Stimulated activated CD4-positive, alpha-beta T cell treated with anti-CD3 and anti-CD28 coated beads, Interleukin-12 subunit alpha, Interleukin-12 subunit beta, amount 100 ng/mL, for 48 hours (primary cell): ENCODE measurements at places on chromosomes 2 and 18.

DNA sequence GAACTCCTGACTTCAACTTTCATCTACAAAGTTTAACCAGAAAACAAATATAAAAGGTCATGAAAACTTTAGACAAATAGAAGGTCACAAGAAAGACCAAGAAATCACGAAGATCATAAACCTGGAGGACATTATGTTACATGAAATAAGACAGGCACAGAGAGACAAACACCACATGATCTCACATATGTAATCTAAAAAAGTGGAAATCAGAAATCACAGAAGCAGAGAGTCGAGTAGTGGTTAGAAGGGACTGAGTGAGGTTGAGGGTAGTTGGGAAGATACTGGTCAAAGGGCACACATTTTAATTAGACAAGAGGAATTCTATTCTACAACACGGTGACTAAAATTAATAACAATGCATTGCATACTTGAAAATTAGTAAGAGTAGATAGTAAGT is 1.4 kb downstream of the GCFC2 start:
- DNase-seq = no peak

DNA sequence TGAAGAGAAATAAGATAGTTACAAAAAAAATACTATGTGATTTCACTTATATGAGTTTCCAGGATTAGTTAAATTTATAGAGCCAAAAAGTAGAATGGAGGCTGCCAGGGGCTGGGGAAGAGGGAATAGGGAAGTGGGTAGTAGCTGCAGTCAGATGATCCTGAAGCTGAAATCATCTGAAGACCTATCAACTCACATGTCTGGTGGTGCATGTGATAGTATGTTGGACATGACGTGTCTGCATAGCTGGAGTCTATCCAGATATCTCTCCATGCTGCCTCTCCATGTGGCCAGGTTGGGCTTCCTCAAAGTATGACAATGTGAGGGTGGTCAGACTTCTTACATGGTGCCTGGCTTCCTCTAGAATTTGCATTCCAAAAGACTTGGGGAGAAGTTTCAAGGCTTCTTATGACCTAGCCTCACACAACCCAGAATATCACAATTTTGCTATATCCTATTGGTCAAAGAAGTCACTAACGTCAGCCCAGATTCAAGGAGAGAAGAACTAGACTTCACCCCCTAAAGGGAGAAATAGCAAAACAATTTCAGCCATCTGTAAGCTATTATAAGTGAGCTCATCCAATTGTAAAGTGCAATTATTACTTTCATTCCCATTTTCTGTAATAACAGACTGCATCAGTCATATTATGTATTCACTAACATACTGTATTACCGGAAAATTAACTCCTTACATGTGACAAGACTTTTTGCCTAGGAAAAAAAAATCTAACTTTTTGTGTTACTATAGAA is 14.0 kb upstream of the ZNF396 start:
- no peak for DNase-seq

DNA sequence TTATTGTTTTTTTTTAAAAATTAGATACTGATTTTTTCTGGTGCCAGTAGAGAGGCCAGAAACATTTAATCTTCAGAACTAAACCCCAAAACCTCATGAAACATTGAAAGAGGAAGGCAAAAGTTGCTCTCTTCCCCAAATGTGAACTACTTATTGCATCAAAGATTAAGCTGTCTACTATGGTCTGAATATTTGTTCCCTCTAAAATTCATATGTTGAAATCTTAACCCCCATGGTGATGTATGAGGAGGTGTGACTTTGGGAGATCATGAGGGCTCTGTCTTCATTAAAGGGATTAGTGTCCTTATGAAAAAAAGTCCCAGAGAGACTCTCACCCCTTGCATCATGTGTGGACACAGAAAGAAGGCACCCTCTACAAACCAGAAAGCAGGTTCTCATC is 28.2 kb upstream of the SLC8A1 start:
- no peak for DNase-seq

DNA sequence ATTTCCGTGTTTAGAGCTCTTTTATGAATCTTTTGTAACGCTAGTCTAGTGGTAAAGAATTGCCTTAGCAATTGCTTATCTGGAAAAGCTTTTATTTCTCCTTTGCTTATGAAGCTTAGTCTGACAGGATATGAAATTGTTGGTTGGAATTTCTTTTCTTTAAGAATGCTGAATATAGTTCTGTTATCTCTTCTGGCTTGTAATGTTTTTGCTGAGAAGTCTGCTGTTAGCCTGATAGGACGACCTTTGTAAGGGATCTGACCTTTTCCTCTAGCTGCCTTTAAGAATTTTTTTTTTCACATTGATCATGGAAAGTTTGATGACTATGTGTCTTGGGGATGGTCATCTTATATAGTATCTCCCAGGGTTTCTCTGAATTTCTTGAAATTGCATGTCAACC is 101.1 kb downstream of the TRABD2A start:
- no peak for DNase-seq

DNA sequence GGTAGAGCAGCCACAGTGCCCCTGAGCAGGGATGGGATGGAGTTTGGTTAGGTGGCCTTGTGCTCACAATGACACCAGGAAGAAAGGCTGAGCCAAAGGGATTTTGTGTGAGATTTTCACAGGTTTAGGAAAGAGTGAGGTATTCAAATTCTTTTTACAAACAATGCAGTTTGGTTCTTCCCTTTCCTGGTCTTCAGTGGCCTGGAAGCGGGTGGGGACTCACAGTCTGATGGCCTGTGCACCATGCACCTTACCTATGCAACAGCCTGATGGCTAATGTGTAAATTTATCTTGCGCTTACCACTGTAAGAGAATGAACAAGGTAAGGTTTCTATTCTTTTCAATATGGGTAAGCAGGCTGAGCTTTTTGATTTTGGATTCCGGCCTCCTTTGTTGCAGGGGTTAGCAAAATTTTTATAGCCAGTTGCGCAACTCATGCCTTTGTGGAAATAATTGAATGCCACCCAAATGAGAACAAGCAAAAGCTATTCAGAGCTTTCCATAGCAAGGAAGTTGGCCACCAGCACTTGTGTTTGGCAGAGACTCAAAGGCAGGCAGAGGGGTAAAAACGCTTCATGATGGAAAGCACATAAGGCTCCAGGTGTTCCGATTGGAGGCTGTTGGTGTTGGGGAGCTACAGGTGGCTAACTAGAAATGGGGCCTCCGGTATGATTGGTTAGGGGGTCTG is 23.8 kb upstream of the IL1R2 start:
- DNase-seq = no peak

DNA sequence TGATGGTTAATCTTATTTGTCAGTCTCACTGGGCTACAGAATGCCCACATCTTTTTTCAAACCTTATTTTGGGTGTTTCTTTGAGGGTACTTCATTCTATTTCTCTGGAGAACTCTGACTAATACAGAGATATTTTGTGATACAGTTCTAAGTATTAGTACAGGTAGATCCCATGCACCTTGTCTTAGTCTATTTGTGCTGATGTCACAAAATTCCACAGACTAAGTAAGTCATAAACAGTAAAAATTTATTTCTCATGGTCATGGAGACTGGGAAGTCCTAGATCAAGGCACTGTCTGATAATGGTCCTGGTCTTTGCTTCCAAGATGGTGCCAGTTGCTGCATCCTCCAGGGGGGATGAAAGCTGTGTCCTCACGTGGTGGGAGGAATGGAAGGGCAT is 68.6 kb upstream of the EPHA4 start:
- DNase-seq = no peak

- no peak for DNase-seq
These were observed 155.3 kb downstream of the GFPT1 start for GRCh38 chr2:69231612-69232277.

GRCh38 chr18:22102953-22103646 is 66.3 kb upstream of the GATA6 start:
- no peak for DNase-seq

DNA sequence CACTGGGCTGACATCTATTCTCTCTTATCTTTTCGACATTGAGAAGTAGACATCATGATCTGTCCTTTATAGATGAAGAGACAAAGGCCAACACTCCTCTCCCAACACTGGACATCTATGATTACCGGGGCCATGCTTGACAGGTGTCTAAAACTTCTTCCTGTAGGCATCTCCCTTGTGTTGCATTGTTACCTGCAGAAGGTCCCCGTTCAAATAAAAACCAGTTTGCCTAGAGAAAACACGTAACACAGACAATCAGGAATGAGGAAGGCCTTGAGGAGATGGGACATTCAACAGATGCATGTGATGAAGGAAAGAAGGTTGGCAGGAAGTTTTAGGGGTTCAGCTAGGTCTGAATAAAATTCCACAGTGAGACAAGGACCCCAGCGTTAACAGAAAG is 70.8 kb upstream of the ST8SIA3 start:
- no peak for DNase-seq

- DNase-seq = no peak
These were observed 97.5 kb upstream of the CD302 start for GRCh38 chr2:159895258-159896065.

- DNase-seq = no peak
These were observed 18.6 kb downstream of the PRKD3 start for GRCh38 chr2:37306024-37306423.

- no peak for DNase-seq
These were observed 143.9 kb downstream of the L3MBTL4 start for GRCh38 chr18:6270771-6271216.

DNA sequence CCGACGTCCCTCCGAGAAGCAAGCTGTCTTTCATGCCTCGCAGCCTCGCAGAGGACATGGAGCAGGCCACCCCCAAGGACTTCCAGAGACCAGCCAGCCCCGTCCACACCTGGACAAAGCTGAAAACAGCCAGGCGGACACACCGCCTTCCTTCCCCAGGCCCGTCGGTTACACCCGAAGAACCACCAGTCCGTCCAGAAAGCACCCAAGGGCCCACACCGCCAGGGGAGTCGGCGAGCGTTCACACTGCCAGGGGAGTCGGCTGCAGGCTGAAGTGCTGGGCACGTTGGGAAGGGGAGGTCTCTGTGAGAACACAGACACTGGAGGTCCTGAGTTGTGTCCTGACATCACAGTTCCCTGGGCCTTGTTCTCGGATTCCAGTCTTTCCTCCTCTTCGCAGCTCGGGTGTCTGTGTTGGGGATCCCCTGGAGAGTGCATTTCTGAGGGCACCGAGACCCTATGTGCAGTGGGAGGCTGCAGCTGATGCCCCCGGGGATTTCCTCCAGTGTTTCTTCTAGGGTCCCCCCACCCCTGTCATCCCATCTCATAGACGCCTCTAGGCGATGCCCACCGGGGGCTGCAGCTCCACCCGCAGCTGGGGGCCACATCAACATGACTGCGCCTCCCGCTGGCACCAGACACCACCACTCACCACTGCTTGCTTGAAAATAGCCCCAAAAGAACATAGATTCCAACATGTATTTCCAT is 344.4 kb upstream of the SALL3 start:
- DNase-seq = no peak

DNA sequence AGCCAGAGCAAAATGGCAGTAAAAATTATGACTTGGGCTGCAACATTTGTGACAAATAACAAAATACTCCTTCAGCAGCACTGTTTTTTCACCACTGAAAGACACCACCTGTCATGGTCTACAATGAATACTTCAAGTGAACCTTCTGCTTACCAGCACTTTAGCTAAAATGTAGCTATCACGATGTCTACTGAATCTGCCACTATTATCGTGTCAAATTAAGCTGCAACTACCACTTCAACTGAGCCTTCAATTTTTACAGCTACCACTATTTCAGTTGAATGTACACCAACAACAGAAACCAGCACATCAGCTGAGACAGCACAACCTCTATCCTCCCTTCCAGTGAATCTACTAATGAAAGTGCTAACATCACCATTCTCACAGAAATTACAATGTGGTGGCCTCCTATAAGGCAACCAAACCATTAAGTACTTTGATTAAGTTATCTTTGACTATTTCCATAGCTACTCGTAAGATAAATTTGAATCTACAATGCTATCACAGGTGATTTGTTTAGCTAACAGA is 10.8 kb upstream of the DYNAP start:
- DNase-seq = no peak

GRCh38 chr18:59052965-59053820 is 86.5 kb upstream of the SEC11C start:
- DNase-seq = no peak
